ENCODE measurements at places on chromosomes 16 and 17. TPM values are rescaled to one million over a fixed set of nuclear protein-coding genes. Genes with fewer than 3 reads are reported as not detected.

Gene ELMO3
- 14.4 TPM for total RNA-seq

Gene SRP68
- 58.6 TPM for total RNA-seq

Gene TBC1D3D
- total RNA-seq: not detected

Gene TMEM114
- not detected for total RNA-seq

Gene CSH1
- total RNA-seq: not detected

Gene KRT24
- not detected for total RNA-seq

Gene QRICH2
- total RNA-seq: 6.9 TPM

Gene INO80E
- total RNA-seq: 45.3 TPM

Gene CCL11
- total RNA-seq: not detected

Gene PRSS22
- total RNA-seq: not detected

Gene ASB16
- total RNA-seq: 2.7 TPM

Gene FNDC8
- total RNA-seq: not detected

Gene CMTR2
- total RNA-seq: 17.1 TPM

Gene TPPP3
- 12.9 TPM for total RNA-seq

Gene ENKD1
- total RNA-seq: 53.8 TPM

Gene DNAH17
- under 0.01 TPM for total RNA-seq

Gene DLG4
- total RNA-seq: 16.5 TPM

Gene OVCA2
- 33.0 TPM for total RNA-seq

Gene CBFB
- 70.5 TPM for total RNA-seq

Gene ACSM2A
- not detected for total RNA-seq

Gene ADAP2
- total RNA-seq: 64.2 TPM

Gene CCL8
- total RNA-seq: not detected

Gene CCDC182
- not detected for total RNA-seq

Gene TEX19
- not detected for total RNA-seq

Gene PRSS53
- 3.3 TPM for total RNA-seq

Gene OR1G1
- not detected for total RNA-seq

All from tibial nerve (tissue), 4 donors.